ENCODE measurements at places on chromosomes 3 and 15.

DNA sequence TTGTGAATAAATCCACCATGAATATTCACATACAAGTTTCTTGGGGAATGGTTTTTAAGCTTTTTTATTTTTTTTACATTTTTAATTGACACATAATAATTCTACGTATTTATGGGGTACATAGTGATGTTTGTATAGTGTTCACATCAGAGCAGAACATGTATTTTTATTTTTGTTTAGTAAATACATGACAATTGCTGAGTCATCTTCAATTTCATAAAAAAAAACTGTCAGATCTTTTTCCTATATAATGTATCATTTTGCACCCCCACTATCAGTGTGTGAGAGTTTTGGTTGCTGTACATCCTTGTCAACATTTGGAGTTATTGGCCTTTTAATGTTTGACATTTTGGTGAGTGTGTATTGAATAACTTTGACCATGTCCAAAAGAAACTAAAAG lies 39.9 kb upstream of the FILIP1L start:
- no peak for DNase-seq

- peak; percentile 22 for DNase-seq
These were observed 3.9 kb upstream of the ARPP21 start for GRCh38 chr3:35635407-35635806.

DNA sequence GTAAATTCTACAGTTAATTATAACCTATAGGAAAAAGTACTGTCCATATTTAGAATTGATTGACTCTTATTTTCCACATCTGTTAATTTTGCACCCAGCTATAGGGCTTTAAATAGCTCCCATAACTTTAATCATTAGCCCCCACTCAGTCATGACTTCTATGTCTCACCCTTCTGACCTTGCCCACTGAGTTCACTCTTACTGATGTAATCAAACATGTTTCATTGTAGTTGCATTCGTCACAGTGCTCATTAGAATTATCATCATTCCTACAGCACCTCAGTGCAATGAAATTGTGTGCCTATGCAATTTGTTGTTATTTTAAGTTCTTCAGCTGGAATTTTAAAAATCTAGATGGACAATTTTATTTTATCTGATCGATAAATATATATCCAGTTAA lies 151.4 kb downstream of the TIGIT start:
- DNase-seq: no peak

GRCh38 chr15:52013151-52013791 lies 5.7 kb upstream of the MAPK6 start:
- no peak for DNase-seq

- DNase-seq: no peak
These were observed 22.1 kb downstream of the PHC3 start for GRCh38 chr3:170159459-170159858.

DNA sequence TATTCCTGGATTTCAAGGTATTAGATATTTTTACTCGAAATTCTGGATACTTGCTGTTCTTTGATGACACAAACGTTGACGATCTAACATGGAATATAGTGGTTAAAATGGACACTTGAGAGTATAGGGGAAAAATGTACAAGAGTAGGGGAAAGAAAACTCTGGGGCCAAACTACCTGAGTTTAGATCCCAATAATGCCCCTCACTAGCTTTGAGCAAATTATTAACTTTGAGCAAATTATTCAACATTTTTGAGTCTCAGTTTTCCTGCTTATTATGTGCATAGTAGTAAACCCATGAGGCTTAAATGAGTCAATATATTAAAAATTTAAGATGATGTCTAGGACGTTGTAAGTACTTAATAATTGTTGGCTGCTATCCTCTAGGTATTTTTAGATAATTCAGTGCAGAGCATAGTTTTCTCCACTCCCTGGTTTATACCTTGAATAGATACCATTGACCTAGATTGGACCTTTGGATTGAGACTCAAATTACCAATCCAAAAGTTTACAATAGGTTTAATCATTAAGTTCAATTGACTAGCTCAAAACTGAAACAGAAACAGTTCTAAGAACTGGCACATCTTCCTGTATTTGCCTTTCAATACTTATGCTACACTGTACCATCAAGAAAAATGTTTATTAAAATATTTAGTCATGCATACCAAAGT lies 4.5 kb downstream of the ADGRG7 start:
- DNase-seq: no peak

- DNase-seq: peak; percentile 29
These were observed 47.8 kb downstream of the DHX30 start for GRCh38 chr3:47850564-47851410.

DNA sequence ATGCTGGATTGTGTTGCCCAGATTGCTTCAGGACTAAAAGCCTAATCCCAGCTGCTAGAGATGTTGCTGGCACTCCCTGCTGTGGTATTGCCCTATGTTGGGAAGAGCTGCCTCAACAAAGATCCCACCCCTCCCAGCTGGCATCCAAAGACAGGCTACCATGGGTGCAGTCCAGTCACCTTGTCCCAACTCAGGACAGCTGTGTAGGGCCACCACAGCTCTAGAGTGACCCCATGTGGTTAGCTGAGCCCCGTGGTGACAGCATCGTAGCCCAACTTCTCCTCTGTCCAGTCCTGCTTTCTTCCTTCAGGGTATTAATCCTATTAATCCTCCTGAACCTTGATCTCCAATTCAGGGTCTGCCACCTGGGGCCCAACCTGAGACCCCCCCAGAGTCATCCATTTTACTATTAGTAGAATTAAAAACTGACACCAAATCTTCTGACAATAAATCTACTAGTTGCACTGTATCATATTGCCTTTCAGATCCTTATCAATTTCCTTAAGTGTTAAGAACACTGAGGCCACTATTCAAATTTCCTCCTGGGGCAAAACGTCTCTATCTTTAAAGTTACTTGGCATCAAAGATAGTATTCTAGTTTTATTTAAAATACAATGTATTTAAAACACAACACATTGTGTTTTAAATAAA lies 83.5 kb downstream of the AQP9 start:
- peak; percentile 45 for DNase-seq

DNA sequence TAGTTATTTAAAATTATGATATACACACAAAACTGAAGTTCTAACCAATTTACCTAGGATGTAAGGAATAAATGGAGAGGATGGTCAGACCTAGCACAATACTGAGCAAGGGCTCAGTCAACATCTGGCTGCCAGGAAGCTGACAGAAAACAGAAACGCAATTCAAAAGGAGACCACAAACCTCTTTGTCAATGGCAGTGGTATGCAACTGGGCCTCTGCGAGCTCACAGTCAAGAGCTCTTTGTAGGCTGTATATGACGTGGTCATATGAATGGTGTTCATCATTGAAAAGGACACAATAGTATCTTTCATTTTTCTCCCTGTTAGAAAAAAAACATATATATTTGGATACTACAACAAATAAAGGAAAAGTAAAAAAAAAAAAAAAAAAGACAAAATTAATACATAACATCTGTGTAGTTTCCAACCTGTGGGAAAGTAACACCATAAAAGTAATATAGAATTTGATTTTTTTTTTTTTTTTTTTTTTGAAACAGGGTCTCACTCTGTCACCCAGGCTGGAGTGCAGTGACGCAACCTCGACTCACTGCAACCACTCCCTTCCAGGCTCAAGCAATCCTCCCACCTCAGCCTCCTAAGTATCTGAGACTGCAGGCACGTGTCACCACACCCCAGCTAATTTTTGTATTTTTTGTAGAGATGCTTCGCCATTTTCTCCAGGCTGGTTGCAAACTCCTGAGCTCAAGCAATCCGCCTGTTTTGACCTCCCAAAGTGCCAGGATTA lies 37.9 kb downstream of the UBR1 start:
- DNase-seq: peak; percentile 25

- no peak for DNase-seq
These were observed 243.2 kb upstream of the RGMA start for GRCh38 chr15:93332168-93332553.

GRCh38 chr15:31023841-31024240 lies 32.4 kb upstream of the MTMR10 start:
- DNase-seq: no peak

DNA sequence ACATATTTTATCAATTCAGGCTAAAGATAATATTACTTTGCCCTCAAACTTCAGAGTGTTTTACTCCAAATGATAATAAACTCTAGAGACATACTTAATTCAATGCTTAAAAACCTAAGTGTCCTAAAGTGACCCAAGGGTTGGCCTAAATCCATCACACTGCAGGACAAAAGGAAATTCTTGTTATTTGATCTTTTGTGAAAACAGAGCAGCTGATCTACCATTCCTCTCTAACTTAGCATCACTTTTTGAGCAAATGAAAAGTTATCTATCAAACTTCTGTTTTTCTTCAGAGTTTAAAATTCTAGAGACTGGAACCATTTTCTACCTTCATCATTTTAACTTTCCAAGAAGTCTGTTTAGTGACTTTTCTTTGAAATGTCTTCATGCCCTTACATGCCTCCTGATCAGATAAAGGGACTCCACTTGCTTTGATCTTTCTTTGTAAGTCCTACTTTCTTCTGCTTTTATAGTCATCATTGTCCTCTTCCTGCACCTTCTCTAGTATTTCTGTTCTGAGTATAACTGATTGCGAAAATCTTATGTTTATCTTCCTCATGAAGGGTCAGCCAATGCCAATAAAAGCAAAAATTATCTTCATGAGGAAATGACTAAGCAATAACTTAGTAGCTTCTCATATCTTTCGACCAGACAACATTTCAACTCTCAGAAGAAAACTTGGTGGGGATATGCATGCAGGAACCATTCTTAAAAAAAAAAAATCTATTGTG lies 378.7 kb upstream of the TGFBR2 start:
- no peak for DNase-seq

- DNase-seq: no peak
These were observed 73.5 kb upstream of the XCR1 start for GRCh38 chr3:46100812-46101211.

- DNase-seq: no peak
These were observed 52.4 kb downstream of the KCNMB2 start for GRCh38 chr3:178588628-178589027.

GRCh38 chr3:81891055-81891895 lies 129.8 kb upstream of the GBE1 start:
- DNase-seq: no peak

DNA sequence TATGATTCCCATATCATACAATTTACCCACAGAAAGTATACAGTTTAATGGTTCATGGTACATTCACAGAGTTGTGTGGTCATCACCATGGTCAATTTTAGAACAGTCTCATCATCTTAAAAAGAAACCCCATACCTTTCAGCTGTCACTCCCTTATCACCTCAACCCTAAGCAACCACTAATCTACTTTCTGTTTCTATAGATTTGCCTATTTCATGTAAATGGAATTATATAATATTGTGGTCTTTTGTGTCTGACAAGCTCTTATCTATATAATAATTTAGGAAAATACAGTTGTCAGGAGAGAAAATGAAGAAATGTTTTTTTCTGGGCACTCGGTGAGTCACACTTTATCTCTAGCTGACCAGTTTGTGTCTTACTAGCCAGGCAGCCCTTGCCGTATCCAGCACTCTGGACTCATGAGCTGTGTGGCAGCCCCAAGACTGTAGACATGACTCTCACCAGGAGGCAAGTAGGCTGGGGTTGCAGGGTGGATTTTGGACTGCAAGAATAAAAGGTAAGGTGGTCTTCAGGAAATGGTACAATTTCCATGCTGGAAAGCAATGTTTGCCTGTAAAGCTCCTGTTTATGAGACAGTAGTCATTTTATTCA lies 234.6 kb downstream of the THRB start:
- DNase-seq: no peak

- DNase-seq: no peak
These were observed 30.1 kb upstream of the MNS1 start for GRCh38 chr15:56495053-56495452.

- no peak for DNase-seq
These were observed 863.3 kb downstream of the IGSF11 start for GRCh38 chr3:118171236-118171852.

DNA sequence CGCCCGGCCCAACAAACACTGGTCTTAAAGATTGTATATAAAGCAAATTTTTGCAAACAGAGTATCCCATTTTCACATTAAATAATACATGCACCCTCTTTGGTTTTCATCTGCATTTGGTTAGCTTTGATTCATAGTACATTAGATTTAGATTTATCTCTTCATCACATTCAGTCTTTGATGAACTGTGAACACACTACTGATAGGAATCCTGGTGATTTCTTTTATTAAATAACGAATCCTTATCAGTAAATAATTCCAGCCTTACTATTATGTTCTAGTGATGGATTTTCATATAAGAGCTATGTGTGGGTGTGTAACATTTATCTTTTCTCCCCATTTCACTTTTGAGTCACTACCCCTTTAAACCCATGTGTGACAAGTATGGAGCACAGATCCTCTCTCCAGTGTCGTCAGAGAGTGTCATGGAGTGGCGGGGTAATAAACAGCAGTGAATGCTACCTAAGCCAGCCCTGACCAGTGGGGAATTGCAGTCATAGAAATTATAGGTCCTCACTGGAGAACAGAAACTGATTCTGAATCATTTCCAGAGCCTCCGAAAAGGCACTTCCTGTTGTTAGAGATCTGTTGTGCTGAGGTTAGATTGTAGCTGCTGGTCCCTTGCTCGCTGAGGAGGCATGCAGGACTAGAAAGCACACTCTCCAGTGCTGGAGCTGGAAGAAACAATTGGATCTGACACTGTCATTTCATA lies 22.0 kb downstream of the SLC7A14 start:
- DNase-seq: no peak

GRCh38 chr3:155428563-155428962 lies 135.1 kb upstream of the STRIT1 start:
- no peak for DNase-seq

DNA sequence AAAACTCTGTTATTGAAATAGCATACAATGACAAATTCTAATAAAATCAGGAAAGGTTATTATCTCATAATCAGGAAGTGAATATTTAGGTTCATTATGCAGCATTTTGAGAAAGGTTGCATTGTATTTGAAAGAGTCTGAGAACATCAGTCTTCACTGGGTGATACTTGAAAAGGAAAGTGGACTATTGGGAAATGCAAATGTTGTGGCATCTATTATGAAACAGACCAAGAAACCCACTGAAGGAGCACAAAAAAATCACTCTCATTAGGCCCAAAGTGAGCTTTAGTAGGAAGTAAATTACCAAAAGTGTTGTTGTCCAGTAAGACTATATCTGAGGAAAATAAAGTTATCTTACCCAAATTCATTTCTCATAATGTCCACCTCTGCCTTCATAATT lies 90.8 kb downstream of the ZPLD1 start:
- DNase-seq: no peak

DNA sequence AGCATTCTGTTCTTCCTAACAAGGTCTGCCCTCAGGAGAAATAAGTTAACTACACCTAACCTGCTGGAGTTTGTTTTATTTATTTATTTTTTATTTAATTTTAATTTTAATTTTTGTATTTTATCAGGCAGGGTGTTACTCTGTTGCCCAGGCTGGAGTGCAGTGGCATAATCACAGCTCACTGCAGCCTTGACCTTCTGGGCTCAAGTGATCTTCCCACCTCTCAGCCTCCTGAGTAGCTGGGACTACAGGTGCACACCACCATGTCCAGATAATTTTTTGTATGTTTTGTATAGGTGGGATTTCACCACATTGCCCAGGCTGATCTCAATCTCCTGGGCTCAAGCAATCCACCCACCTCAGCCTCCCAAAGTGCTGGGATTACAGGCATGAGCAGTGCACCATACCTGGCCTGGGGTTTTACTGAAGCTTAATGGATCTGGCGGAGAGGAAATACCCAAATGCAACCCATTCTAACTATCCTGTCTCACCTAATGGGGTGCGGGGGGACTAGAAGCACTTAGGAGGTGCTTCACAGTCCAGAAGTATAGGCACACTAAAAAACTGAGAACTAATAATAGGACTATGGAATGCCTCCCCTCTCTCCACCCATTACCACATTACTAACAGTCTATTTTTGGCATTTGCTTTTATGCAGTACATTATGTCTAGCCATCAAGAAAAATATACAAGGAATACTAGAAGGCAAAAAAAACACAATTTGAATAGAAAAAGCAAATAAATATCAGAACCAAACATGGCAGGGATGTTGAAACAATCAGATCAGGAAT lies 61.4 kb downstream of the TTBK2 start:
- no peak for DNase-seq
